Stimulated activated CD8-positive, alpha-beta memory T cell treated with anti-CD3 and anti-CD28 coated beads, Interleukin-2, amount 100 ng/mL, for 1 hour (primary cell): ENCODE measurements at places on chromosomes 1 and 21.

DNA sequence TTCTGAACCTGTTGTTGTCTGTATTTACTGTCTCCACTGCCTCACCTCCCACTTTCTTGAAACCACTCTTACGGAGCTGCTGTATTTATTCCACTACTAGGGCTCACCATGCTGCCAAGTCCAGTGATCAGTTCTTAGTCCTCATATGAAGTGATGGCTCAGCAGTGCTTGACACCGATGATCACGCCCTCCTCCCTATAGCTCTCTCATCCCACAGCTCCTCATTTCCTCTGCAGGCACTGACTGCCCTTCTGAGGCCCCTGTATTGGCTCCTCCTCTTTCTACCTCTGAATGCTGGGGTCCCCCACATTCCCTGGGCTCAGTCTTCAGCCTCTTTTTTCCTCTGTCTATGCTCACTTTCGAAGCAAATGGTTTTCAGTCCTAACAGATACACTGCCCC, 3.4 kb downstream of the CLCA1 start:
- no peak for DNase-seq

DNA sequence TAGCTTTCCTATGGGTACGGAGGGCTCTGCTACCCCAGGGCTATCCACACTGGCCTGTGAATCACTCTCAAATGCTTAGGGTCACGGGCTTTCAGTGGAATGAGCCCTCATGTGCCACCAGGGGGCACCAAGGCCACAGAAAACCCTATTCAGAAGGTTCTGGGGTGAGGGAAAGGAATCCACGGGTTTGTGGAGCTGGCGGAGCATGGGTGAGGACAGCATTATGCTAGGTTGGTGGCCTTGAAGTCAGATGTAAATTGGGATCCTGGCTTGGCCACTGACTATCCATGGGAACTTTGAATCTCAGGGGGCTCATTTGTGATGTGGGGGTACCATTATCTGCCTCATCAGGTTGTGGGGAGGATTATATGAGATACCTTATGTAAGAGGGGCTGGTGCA, 5.1 kb upstream of the LAMTOR5 start:
- DNase-seq: peak; percentile 24

DNA sequence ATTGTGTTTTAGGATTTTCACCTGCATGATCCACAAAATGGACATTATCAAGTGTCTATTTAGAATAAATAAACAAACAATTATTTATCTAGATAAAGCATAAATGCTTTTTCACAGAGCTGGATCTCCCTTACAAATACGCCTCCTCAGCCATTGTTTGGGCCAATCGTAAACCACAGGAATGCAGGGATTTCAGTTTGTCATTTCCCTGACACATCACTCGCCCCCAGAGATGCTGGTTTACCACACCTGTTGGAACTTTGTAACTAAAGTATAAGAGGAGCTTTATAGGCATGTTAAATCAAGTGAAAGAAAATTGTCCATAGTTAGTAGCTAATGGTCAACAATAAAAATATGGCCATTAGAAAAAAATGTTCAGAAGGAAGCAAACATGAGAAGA, 40.3 kb downstream of the GPR88 start:
- DNase-seq: no peak

- no peak for DNase-seq
Observed at GRCh38 chr1:159920202-159920601, 5.1 kb downstream of the TAGLN2 start.

GRCh38 chr21:29434081-29434480, 135.4 kb downstream of the BACH1 start:
- DNase-seq: no peak

- no peak for DNase-seq
Observed at GRCh38 chr21:46168659-46169386, 13.4 kb upstream of the FTCD start.

DNA sequence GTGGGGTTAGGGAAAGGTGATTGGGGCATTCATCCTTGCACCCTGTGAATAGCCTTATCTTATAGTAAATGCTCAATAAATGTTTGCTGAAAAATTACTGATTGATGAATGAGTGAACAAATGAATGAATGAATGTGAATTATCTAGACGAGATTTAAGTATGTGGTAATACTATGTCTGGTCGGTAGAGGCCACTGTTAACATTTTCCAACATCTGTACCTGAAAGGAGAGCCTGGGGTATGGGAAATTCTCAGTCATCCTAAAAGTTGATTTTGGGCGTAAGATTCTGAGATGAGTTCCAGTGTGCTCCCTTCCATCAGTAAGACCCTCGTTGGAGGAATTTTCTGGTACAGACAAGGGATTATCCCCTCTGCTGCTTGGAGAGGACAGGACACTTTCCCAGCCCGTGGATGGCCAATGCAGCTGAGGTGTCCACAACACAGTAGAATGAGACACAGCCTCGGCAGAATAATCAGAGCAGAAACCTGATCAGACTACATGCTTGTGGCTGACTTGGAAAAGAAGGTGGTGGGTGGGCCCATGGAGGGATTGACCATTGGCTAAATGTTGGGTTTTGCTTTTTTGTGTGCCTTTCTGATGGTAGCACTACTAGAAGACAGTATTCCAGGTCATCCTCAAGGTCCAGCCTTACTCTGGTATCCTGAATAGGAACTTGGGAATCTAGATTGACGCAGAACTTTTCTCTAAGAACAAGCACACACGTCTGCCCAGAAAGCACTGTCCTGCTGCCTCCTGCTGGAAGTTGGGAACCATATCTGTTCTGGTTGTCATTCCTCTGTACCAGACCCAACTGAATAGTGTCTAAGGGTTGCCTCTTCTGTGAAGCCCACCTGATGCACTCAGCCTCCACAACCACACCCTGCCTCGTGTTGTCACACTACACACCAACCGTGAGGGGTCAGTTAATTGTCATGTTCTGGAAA, 262.0 kb downstream of the TNR start:
- DNase-seq: no peak

DNA sequence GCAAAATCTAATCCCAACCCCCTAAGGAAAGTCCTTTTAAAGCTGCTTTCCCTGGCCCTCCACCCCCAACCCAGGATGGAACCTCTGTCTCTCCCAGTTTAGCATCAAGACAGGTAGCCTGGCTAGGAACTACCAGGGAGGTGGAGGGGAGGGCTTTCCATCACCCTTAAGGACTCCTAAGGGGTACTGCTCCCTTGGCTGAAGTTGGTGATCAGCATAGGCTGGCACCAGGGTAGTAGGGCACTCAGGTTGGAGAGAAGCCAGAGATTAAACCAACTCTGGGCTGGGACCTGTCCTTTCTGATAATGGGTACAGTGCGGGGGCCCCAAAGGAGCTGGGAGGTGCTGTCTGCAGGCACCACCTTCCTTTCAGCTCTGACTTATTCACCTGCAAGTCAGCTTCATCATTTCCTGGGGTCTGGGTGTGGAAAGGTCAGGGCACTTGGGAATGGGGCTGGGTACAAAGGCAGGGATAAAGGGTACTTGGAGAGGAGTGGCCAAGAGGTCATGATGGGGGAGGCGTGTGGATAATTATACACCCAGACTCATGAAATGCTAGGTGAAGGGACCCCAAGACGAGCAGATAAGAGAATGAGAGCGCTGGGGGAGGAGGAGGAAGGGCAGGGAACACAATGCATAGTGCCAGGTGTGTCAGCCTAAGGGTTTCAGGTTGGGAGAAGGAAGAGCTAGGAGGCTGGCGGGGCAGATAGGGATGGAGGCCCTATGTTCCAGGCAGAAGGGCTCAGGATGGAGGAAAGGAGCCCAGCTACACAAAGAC, 1.2 kb downstream of the ARHGEF2 start:
- no peak for DNase-seq

GRCh38 chr1:165161130-165161529, 195.4 kb downstream of the LMX1A start:
- DNase-seq: no peak

GRCh38 chr1:40393173-40393572, 19.6 kb downstream of the SMAP2 start:
- no peak for DNase-seq
